ENCODE measurements at places on chromosomes 3 and 15.

DNA sequence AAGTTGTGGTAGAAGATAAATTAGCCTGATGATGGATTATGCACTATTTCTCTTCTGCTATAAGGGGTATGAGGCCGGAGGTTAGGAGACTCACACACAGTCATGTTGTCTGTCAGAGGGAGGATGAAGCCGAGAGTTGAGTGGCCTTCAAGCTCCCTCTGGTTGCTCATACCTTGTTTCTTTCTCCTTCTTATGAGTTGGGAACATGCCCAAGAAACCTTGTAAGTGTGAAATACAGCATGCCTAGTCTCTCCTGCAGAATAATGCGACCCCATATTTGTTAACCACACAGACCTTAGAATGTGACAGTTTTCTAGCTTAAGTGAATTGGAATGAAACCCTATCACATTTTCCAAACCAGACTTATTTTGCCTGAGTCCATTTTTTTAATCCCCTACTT, 366.7 kb downstream of the PTPRG start:
- DNase-seq, result no peak

DNA sequence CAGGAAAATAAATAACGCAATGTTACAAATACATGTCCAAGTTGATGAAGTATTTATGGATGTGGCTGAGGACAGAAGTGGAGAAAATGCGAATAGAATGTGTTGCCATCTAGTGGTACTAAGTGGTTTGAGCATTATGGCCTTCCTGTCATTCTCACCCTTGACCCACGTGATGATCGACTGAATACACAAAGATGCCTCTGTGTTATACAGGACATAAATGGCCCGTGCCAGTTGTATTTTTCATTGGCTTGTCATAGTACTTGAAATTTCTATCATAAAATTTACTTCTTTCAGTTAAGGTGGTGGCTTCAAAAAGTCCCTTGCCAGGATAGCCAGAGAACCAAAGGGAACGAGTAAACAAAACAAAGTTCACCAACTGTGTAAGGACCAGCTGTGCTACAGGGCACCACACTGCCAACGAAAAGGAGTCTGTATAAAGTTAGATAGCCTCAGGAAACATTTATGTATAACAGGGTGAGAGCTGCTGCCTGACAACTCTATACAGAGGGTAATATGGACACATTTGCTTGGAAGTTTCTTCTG, 103.7 kb downstream of the MYH15 start:
- no peak for DNase-seq

DNA sequence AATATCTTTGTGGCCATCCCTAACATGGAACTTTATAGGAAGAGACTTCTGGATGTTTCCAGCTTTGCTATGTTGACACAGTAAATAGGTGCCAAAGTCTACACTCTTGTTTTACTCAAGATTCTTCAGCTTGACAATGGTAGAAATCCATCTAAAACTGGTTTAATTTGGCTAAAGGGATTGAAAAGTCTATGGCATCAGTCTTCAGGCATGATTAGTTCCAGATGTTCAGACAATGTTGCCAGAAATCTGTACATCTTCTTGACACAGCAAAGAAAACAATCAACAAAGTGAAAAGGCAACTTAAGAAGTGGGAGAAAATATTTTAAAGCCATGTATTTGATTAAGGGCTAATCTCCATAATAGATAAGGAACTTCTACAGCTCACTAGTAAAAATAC, 130.5 kb downstream of the LRRC3B start:
- no peak for DNase-seq

DNA sequence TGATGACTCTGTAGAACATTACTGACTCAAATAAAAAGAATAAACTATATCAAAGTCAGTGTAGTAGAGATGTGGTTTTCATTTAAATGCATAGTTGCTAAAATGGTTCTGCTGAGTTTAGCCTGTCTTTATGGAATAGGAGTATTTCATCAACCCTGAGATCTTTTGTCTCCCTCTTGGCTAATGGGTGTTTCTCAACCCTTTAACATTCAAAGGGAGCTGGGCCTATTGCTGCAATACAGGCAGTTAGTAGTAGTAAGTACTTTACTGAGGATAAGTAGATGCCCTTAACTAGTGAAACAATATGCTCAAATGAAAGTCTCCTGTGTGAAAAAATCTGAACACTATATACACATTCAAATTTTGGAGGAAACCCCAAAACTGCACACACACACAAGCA, 184.7 kb upstream of the TTC14 start:
- no peak for DNase-seq

DNA sequence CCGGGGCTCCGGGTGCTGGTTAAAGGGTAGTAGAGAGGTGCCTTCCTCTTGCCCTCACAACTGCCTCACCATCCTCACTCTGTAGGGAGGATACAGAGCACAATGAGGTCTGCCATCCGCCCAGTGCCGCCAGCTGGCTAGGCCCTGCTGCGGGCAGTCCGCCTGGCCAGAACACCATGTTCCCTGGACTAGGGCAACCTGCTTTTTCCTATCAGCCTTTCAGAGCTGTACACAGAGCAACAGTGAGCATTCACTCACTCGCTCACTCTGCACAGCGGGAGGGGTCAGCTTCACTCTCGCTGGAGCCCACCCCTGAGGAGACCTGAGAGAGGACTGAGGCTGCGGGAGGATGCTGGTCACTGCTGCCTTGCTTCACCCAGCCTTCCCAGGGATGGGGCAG, 218.7 kb upstream of the CHRNA7 start:
- DNase-seq, result no peak

- no peak for DNase-seq
Measured at GRCh38 chr15:20345401-20345958, 196.1 kb downstream of the GOLGA6L6 start.

DNA sequence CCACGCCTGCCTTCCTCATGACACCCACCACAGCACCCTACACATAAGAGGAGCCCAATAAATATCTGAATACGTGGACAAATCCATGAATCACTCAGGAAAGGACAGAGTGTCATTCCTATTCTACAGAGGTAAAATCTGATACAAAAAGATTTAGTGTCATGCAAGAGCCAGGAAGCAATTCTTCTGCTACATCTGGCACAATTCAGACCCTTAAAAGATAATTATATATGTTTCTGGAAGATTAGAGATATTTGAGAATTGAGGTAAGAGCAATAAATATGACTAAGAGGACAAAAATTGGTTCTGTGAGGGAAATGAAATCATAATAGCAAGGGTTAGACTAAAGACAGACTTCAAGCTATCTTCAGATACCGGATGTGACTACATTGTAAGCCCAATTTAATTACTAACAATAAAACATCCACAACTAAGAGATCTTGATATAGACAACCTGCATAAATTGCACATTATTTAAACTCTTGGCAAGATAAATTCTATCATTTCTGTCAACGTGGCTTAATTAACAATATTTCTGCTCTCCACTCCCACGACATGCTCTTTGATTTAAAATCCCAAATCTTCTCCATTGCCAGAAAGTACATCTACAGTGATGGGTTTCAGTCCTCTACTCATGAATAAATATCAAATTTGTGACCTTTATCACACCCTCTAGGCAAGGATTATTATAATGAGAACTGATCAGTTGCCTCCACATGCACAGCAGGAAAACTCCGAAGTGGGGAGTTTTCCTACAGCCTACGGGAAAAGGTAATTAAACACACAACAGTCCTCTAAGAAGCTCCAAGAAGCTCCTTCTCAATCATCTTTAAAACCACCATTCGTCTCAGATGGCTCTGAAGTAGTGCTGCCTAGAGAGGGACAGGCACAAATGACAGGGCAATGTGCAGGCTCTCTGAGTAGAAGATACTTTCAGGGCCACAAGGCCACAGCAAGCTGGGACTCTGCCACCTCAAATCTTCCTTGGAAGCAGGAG, 32.6 kb downstream of the MB21D2 start:
- DNase-seq, result no peak

- DNase-seq, result peak; percentile 53
Measured at GRCh38 chr15:66701422-66702034, 508 bp upstream of the SMAD6 start.

DNA sequence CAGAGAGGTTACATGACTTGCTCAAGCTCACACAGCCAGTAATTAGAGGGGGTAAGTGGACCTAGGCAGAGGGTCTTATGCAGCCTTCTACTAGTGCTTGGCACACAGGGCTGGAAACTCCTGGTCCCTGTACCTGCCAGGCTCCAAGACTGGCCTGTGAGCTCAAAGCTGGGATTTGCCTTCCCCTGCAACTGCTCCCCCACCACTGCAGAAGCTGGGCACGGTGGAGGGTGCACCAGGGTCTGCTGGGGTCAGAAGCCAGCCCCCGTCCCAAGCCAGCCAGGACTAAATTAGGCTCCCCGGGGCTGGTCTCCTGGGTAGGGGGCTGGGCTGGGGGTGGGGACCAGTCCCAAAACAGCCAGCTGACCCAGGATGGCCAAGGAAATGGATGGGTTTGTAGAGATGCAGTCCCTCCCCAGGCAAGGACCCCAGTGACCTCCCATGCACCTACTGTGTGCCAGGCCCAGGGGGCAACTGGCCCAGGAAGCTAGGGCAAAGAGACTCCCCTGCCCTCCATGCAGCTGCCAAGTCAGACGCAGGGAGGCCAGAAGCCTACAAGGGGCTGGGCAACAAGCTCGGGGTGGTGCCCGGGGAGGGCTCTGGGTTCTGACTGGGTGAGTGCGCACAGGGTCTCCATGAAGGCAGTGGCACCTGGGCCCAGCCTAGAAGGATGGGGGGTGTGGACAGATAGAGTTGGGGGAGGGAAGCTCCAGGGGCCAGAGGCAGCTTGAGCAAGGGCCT, 51.8 kb upstream of the LINGO1 start:
- DNase-seq, result no peak

- DNase-seq, result no peak
Measured at GRCh38 chr3:114764056-114764492, 383.0 kb downstream of the ZBTB20 start.

DNA sequence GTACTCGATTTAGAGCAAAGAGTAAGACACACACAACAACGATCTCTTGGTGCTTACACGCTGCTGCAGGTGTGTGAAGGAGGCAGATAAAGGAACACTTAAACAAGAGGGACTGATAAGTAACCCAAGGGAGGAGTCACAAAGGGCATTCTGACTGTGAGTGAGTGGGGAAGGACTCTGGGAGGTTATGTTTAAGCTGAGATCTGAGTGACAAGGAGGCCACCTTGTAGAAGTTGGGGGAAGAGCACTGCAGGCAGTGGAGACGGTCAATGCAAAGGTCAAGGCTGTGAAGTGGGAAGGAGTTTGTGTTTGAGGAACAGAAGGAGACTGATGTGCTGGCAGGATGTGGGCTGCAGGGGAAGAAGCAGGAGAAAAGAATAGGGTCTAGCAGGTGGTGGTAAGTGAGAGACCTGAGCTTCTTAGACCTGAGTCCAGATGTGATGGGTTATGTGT, 63.1 kb downstream of the LPP start:
- no peak for DNase-seq

DNA sequence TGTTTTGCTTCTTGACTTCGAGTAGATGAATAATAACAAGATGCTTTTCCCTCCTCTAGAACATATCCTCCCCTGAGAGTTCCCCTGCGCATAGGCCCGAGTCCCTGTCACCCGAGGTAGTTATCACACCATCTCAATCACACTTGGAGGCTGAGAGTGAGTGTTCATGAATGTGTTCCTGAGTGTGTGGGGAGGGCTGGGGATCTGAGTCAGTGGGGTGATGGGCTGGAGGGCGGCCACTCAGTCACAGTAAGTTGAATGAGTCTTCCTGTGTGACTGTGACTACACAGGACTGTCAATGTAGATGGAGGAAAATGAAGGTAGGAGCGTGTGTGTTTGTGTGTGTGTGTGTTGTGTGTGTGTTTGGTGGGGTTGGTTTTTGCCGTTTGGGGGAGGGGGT, 71.0 kb downstream of the SETD5 start:
- no peak for DNase-seq
